Daoy (cell line): ENCODE measurements at places on chromosomes 3 and 15. TPM values are rescaled to one million over a fixed set of nuclear protein-coding genes. Genes with fewer than 3 reads are reported as not detected.

The CHRFAM7A gene
- 8.4 and 17.5 TPM in 2 replicates for total RNA-seq

The ATP8B4 gene
- total RNA-seq = not detected in 2 replicates

The MESP2 gene
- 0.29 and 0.54 TPM in 2 replicates for total RNA-seq

The TTLL13 gene
- total RNA-seq = 0.06 TPM in 1 of 2 replicates, not detected in the other

The CIAO2A gene
- 170 and 255 TPM in 2 replicates for total RNA-seq

The CNTN3 gene
- 0.09 and 0.34 TPM in 2 replicates for total RNA-seq

The ETFA gene
- total RNA-seq = 104 and 110 TPM in 2 replicates

The MYLK gene
- total RNA-seq = 48.9 and 52.7 TPM in 2 replicates

The SLC25A38 gene
- total RNA-seq = 20.1 and 28.3 TPM in 2 replicates

The GABRB3 gene
- 3.3 and 6.6 TPM in 2 replicates for total RNA-seq

The SUCNR1 gene
- total RNA-seq = not detected in 2 replicates
